Activated CD4-positive, alpha-beta memory T cell treated with anti-CD3 and anti-CD28 coated beads for 36 hours (primary cell): ENCODE measurements at places on chromosomes 1 and 21. TPM values are rescaled to one million over a fixed set of nuclear protein-coding genes. Genes with fewer than 3 reads are reported as not detected.

DNA sequence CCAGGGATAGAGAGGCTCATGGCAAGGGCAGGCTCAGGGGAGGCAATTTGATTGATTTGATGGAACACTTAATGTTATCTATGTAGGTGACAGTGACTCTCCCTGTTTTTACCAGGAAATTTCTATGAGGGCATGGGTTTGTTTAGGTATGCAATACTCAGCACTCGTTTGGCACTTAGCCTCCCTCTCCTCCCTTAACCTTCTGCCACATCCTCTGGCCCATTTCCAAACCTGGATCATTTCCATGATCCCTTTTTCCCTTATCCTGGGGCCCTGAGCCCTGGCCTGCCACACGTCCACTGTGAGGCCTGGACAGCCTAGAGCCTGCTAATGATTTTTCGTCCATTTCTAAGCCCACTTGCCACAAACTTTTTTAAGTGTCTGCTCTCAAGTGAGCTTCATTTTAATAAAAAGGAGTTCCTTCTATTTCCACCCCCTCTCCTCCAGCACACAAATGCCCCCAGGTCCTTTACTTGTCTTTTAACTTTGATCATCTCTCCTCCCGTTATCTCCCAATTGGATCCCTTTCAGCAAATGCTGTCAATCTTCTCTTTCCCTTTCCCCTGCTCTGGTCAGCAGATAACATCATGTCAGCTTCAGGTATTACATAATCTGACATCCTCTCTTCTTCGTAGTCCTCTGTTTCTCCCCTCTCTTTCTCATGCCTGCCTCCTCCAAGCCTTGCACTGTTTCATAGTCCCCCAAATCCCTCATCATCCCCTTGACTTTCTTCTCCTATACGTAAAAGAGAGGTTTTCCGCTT, 37.8 kb upstream of the GADD45A start:
- no peak for DNase-seq

GRCh38 chr1:167723707-167724323, 2.0 kb downstream of the MPZL1 start:
- no peak for DNase-seq

GRCh38 chr1:23035823-23036452, 16.7 kb downstream of the KDM1A start:
- DNase-seq, result no peak

- DNase-seq, result no peak
These were observed 4.4 kb downstream of the AK2 start for GRCh38 chr1:33032126-33032869.

DNA sequence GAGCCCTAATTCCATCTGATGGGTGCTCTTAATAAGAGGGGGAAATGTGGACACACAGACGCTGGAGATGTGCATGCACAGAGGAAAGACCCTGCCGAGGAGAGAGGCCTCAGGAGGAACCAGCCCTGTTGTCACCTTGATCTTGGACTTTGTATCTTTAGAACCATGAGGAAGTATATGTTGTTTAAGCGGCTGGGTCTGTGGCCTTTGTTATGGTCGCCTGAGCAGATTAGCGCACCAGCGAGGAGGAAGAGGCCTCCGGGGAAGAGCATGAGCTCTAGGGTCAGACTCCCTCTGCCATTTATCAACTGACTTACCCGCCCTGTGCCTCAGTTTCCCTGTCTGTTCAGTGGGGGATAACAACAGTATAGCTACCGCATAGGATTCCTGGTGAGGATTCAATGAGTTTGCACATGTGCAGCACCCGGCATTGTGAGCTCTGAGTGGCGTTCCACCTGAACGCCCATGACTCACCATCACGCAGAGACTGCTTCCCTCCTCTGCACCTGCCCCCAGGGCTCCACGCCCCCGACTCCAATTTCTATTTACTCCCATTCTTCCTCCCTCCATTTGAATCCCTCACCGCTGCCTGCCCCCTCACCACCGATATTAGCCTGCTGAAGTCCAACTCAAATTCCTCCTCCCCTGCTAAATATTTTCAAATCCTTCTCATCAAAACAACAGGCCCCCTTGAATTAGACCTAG, 67.2 kb downstream of the ATP5PO start:
- DNase-seq, result no peak

- no peak for DNase-seq
These were observed 111.1 kb downstream of the NEK7 start for GRCh38 chr1:198267921-198268320.

- no peak for DNase-seq
These were observed 9.1 kb upstream of the EFHD2 start for GRCh38 chr1:15400627-15401026.

GRCh38 chr1:212582291-212582690, 26.3 kb upstream of the ATF3 start:
- no peak for DNase-seq

- DNase-seq, result no peak
These were observed 325.2 kb downstream of the PLPP3 start for GRCh38 chr1:56254130-56254529.

DNA sequence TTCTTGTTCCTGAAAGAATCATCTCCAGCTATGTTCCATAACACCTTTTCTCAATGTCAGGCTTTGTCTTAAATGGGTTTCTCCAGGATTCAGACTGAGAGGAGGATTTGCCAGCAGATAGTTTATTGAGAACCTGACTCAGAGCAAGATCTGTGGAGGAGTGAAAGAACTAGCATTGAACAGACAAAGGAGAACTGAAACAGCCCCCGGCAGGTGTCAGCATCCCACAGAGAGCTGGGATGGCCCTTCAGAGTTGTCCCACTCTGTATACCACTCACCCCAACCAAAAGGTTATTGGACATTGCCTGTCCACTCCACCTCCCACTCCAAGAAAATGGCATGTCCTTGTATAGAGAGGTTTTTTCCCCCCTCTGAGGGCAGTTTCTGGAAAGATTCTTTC, 270.7 kb downstream of the PAPPA2 start:
- DNase-seq, result no peak

GRCh38 chr1:227518876-227519275, 44.5 kb upstream of the ZNF678 start:
- DNase-seq, result no peak

DNA sequence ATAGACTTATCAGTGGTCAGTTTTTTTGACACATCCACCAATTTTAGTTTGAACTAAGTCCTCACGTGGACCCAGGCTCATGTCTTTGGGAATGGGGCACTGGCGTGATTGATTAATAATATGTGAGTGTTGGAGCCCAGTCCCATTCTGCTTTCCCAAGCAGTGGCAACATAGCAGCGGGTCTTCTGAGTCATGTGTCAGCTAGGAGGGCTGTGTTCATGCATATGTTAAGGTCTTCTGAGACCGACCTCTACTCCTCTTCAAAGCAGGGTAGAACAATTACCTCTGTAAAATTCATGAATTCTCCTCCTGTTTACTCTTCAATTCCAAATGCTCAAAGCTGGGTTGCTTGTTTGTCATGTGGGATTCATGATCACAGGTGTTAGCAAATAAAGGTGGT, 291.3 kb downstream of the CAMTA1 start:
- DNase-seq, result no peak

DNA sequence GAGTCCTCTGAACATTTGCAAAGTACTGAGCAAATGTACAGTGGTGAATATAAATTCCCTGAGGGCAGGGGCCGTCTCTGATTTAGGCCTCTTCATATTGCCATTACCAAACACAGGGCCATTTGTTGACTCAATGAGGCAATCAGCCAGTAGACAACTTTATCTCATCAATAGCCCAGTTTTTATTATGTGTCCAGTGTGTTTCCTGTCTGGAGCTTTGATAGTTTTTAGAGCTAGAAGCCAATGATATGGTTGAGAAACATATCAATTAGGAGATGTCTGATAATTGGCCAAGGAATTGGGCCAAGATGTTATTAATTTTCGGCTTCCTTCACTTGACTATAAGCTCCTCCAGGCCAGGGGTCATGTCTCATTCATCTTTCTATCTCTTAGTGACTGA, 163.0 kb downstream of the ROR1 start:
- DNase-seq, result no peak

GRCh38 chr1:25137106-25137505, 95.2 kb downstream of the SYF2 start:
- no peak for DNase-seq

GRCh38 chr1:157937744-157938143, 55.7 kb upstream of the KIRREL1 start:
- DNase-seq, result no peak

DNA sequence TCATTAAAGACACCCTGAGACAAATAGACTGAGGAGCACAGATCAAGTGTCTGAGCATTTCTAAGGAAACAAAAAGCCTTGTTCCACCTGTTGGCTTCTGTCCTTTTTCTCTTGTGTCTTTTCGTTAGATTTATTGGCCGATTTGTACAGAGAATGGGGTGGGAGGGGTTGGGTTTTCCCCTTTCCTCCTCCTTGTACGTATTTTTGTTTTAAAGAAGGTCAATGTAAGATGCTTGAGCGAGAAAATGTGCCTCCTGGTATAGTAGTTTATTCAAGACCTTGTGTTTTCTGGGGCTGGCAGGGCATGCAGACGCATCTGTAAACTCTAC, 1.2 kb downstream of the BCL9 start:
- DNase-seq, result peak; percentile 15

DNA sequence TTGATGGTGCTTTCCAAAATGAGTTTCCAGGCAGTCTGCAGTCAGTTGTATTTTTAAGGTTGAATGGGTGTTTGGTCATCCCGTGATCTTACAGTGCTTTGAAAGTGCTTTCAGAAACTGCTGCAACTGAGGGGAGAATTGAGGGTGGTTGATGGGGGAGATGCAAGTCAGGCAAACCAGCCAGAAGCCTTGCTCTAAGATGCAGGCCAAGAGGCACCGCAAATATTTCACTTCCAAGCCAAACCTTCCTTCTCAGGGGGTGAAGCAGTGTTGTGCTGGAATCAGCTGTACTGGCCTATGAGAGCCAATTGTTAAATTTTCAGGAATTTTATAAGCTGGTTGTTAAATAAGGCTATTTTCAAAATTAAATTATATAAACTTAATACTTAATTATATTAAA, 151.6 kb downstream of the KCNJ6 start:
- no peak for DNase-seq

DNA sequence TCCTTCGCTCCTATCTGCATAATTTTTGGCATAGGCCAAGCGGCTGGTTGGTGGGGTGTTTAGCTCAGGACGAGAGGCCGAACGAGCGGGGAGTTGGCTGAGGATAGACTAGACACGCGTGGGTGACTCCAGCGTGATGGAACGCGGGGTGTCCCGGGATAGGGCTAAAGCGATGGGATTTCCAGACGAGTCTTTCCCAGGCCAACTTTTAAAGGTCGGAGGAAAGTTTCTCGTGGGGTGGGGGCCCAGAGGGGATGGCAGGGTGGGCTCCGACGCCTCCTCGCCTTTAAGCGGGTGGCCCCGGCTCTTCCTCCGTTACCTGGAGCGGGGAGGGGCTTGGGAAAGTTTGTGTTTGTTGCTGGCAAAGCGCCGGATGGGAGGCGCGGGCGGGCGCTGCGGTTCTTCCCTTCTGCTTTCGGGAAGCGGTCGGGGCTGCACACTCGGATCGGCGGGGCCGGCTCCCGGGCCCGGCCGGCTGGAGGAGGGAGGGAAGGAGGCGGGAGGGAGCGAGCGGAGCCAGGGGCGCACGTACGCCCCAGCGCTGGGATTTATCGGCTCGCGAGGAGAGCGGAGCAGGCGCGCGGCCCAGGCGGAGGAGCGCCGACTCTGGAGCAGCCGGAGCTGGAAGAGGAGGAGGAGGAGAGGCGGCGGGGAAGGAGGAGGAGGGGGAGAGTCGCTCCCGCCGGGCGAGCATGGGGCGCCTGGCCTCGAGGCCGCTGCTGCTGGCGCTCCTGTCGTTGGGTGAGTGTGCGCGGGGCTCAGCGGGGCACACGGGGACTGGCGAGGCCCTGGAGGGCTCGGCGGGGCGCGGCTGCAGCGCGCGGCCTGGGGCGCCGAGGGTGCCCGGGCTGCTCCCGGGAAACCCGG, at the start of gene PTGFRN:
Gene PTGFRN, plus strand, starts transcription at position 405 of the 867 bp plus-strand sequence. Its CDS starts 288 bp downstream, at position 693.
- DNase-seq, result peak; percentile 36

DNA sequence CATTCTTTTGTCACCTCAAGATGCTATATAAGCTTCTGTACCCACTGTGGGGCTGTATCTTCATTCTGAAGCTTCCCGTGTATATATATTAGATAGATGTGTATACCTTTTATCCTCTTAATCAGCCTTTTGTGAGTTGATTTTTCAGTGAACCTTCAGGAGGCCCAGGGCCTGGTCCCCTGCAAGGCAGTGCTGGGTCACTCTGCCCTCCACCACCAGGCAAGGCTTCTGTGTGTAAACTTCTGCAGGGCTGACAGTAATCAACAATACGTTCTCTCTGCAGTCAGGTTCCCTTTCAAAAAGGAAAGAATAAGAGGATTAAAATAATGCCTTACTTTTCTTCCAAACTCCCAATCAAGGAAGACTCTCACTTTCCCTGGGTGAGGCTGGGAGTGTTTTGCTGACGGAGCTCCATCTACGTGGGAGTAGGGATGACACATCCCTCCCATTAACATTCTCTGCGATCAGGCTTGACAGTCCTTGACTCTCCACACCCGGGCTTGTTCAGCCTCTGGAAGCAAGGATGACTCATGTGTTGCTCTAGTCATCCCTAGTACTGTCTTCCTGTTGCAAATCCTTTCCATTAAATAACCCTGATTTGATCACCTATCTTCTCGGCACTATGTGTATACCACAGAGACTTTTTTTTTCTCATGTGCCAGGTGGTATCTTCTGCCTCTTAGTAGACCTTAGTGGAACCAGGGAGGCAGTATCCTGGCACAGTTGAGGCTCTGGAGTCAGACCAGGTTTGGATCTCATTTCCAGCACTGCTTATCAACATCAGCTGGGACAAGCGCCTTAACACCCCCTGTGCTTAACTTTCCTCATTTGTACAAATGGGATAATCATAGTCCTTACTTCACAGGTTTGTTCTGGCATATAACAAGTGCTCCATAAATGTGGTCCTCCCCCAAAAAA, 70.3 kb upstream of the KCNK1 start:
- no peak for DNase-seq

DNA sequence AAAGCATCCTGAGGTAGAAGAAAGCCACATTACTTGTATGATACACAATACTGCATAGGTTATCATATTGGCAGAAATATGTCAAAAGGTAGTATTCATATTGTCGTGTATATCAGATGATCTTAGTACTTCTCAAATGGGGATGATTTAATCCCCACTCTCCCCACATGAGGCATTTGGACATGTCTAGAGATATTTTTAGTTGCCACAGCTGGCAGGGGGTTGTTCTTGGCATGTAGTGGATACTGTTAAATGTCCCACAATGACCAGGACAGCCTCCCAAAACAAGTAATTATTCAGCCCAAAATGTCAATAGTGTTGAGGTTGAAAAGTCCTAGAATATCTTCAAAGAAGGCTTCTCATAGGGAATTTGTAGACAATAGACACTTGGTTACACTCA, 162.8 kb downstream of the NEGR1 start:
- no peak for DNase-seq

The MMP23B gene
- 1.1 TPM for total RNA-seq

The PTTG1IP gene
- 44.4 TPM for total RNA-seq

The CENPL gene
- total RNA-seq, result 24.5 TPM

The PROX1 gene
- total RNA-seq, result 0.02 TPM

The GBP5 gene
- 95.7 TPM for total RNA-seq

The UBE2U gene
- total RNA-seq, result not detected

The RNF223 gene
- not detected for total RNA-seq

The HMGCS2 gene
- total RNA-seq, result not detected

The KCNJ10 gene
- not detected for total RNA-seq

The CCDC24 gene
- total RNA-seq, result 2.7 TPM

The CCDC17 gene
- 1.3 TPM for total RNA-seq

The SPATA21 gene
- total RNA-seq, result not detected
